ENCODE measurements at places on chromosomes 2 and 18.

DNA sequence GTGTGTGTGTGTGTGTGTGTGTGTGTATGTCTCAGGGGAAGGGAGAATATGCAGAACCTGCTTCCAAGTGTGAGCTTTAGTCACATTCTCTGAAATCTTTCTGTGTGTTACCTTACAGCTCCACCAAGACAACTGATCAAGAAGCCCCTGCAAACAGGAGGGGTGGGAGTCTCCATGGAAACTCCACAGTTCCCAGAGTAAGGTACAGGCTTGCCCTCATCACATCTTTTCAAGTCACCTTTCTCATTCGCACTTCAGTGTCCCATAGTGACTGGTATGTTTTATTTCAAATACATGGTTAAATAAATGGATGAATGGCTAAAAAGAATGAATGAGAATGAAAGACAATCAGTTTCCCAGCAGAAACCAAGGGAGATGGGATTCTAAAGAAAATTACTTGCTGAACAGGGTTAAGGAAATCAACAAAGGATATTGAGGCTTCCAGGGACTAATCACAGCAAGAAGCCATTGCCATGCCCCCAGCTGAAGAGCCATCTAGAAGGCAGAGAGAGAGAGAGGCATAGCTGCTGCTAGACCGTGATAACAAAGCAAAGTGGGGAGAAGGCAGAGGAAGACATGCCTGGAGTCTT, 987.2 kb upstream of the CELF4 start:
- DNase-seq: no peak

DNA sequence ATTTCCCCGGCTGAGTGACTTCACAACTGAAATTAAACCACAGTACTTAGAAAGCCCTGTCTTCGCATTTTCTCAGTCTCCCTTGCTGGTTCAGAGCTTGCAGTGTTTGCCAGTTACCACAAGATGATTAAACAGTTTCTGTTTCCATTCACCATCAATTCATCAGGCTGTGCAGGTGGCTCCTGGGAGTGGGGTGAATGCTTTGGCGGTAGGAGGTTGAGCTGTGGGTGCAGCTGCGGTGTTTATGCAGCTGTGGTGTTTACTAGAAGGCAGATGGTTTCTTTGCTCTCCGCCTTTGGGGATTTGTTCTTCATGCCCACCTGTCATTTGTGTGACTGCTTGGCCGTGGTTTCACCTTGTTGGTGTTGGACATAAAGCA, 16.1 kb downstream of the ACOXL start:
- DNase-seq: peak; percentile 18

DNA sequence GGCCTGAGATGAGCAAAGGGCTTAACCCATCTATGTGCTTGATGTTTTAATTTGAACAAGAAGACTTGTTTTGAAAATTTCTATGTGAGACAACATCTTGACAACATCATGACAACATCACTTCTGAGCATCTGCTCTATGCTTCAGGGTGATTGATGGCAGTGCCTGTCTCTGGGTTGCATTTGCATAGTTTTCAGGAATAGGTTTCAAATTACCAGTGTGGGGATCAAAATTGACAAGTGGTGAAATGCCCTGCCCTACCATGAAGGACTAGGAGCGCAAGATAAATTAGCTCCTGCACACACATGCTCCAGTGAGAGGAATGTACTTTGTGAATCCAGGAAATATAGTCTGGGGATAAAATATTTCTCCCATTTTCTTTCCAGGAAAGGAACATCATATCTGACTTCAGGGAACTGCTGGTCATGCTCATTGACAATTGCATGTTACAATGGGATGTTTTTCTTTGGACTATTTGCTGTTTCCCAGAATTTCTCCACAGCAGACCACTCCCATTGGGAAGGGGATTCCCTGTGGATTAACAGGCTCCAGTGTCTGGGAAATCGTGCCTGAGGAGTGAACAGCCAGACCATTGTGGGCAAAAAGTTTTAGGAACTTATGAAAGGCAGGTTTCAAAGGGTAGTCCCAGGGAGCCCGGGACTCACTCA, 45.3 kb upstream of the IL1R2 start:
- no peak for DNase-seq

DNA sequence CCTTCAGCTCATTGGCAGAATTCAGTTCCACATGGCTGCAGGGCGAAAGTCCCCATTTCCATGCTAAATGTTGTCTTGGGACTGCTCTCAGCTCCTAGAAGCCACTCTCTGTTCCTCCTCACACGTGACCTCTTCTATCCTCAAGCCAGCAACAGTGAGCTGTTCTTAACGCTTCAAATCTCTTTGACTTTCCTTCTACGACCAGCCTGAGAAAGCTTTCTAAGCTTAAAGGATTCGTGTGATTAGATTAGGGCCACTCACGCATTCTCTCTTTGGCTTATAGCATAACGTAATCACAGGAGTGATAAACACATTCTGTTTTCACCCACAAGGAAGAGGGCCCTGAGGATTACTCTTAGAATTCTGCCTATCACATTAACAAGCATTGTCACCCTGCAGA, 29.8 kb upstream of the LAMA1 start:
- DNase-seq: no peak

DNA sequence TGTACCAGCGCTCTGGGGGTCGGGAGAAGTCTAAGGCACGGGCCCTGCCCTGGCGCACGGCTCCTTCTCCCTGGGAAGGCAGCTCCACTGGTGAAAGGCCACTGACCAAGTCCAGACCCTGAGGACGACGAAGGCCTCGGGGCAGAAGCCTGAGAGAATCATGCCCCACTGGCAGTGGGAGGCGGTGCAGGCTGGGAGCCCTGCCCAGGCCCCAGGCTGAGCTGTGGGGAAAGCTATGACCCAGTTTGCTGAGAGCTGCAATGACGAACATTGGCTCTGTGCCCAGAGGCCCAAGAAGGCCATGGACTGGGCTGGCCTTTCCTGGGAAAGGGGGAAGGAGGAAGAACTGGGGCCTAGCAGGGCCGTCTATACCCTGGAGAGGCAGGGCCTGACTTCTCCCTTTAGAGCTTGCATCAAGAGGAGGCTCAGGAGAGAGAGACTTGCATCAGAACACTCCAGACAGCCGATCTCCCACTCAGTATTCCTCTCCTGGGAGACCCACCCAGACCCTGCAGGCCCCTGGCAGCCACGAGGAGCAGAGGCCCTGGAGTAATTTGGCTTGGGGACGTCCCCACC, 32.9 kb downstream of the HS1BP3 start:
- peak; percentile 58 for DNase-seq

GRCh38 chr2:31937741-31938140, 73.1 kb downstream of the MEMO1 start:
- no peak for DNase-seq

DNA sequence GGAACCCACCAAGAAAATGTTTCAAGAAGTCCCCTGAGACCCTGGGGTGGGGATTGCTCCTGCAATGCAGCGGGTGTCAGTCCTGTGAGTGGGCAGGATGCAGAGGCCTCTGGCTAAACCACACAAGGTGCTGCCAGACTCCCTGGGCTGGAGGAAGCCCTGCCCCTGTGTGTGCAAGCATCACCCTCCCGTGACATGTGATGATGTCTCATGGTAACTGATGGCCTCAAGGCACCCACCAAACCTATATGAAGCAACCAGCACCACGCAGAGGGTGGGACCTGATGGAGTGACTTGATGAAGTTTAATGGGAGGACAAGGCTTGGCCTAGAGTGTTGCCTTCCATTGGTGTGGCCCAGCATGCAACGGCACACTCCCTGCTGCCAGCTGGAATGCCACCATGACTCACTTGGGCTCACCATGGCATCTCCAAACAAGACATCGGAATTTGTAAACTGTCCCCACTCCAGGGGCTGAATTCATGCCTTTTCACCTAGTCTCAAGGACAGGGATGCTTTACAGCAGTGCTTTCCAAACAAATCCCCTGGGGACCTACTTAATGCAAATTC, 8.7 kb upstream of the SLC14A1 start:
- DNase-seq: no peak

GRCh38 chr2:54845514-54845913, 122.1 kb downstream of the EML6 start:
- no peak for DNase-seq

DNA sequence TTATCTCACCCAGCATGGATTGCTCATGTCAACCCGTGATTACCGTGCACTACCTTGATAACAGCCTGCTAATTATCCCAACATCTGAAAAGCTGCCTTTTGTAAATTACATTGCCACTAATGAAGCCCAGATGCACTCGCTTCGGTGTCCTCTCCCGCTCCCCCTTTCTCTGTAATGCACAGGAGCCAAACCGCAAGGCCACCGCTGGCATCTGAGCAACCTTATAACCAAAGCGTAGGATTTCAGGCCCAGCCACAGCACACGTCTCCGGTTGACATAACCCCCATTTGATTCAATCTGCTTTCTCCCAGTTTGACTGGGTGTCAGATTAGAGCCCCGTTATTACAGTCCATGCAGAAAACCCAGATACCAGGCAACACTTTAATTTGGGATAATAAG, 341.2 kb downstream of the ALK start:
- no peak for DNase-seq

DNA sequence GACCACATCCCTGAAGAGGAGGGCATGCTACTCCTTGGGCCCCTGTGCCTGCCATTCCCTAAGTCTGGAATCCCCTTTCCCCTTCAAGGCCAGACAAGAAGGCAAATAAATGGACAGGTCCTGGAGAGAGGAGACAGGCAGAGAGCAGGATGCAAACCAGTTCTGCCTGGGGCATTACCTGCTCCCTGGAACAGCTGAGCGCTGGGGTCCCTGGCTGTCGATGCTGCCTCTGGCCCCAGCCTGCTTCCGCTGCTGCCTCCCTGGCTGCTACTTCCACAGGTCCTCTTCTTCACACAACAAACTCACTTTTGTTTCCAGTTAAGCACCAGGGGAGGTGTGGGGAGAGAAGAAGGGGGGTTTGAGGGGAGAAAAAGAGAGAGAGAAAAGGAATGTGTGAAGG, 53.1 kb downstream of the SLC4A5 start:
- DNase-seq: no peak

GRCh38 chr2:68709421-68709911, 25.1 kb upstream of the ARHGAP25 start:
- peak; percentile 82 for DNase-seq

- DNase-seq: no peak
Observed at GRCh38 chr18:44946529-44947113, 265.9 kb downstream of the SETBP1 start.

DNA sequence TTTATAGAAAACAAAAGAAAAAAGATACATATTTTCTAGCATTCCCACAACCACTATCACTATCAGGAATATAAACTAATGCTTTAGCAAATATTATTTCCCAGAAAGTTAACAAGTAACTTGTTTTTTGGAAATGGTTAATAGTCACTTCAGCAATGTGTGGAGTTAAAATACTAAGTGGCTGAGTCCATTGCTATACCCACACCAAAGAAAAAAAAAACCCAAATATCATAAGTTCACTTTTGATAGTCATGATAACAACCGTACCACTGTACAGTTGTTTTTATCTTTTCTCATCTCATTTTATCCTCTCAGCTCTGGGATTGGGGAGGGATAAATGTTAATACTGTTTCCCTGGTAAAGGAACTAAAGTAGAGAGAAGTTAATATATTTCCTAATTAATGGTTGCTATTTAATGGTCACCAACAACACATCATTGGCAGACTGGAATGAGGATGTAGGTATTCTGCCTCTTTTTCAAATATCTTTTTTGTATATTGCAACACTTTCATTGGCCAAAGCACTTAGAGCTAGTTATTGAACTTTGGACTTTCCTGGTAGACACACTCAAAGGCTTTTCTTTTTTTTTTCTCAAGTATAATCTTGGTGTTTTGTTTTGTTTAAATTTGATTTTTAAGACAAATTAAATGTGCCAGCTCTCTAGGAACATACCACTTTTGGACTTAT, 18.4 kb upstream of the KANSL1L start:
- DNase-seq: no peak

DNA sequence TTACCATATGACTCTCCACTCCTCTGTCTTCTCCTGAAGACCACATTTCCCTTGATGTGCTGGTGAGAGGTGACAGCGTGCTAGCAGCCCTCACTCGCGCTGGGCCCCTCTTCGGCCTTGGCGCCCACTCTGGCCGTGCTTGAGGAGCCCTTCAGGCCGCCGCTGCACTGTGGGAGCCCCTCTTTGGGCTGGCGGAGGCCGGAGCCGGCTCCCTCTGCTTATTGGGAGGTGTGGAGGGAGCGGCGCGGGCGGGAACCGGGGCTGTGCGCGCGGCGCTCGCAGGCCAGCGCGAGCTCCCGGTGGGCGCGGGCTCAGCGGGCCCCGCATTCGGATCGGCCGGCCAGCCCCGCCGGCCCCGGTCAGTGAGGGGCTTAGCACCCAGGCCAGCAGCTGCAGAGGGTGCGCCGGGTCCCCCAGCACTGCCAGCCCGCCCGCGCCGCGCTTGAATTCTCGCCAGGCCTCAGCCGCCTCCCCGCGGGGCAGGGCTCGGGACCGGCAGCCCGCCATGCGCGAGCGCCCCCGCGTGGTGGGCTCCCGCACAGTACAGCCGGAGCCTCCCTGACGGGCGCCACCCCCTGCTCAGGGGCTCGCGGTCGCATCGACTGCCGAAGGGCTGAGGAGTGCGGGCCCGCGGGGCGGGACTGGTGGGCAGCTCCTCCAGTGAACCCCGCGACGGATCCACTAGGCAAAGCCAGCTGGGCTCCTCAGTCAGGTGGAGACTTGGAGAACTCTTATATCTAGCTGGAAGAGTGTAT, 246.6 kb upstream of the REG3G start:
- DNase-seq: no peak

GRCh38 chr18:50472941-50473340, 86.9 kb upstream of the MAPK4 start:
- peak; percentile 41 for DNase-seq

- no peak for DNase-seq
Observed at GRCh38 chr18:69205925-69206324, 194.8 kb upstream of the DOK6 start.

DNA sequence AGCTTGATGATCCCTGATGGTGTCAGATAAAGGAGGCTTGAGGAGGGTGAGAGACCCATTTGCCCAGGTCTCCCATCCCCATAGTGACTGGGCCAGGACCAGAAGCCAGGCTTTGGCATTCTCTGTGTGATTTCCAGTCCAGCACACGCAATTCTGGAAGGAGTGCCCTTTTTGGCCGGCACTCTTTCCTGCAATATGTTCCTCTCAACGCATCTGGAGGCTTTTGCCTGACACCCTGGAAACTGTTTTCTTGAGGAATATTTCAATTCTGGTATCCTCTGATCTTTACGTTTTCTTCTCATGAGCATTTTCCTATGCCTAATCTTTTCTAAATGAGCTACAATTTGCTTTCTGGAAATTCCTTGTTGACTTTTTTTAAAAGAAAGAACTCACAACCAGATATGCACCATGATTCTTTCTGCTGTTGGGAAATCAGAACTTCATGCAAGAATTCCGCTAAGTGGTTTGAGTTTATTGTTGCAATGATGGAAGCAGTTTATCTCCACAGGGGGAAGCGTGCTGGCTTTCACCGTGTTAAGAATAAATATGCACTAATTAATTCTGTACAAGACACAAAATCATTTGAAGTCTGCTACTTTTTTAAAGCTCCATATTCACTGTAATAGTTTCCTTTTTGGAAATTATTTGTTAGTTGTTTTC, 143.7 kb downstream of the NAPG start:
- no peak for DNase-seq

GRCh38 chr2:219671279-219671678, 43.8 kb downstream of the SLC4A3 start:
- no peak for DNase-seq

DNA sequence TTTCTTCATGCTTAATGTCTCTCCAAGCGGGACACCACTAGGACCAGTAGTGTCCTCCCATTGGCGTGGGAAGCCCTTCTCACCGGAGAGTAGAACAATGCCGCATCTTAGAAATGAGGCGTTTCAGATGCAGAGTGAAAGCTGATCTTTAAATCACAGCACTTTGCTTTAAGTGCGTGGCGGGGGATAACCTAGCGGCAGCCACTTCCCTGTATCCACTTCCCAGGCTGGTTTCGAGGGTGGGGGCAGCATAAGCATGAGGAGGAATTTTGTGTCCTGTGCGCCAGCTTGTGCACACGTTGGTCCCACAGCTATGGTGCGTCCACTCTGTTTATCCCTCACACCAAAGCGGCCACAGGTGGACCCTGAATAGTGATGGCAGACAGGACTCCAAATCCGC, 63.1 kb downstream of the MBP start:
- DNase-seq: no peak
